ENCODE measurements at places on chromosomes 11 and 22. TPM values are rescaled to one million over a fixed set of nuclear protein-coding genes. Genes with fewer than 3 reads are reported as not detected.

The MS4A8 gene
- not detected for total RNA-seq

The VPS37C gene
- 13.3 TPM for total RNA-seq

The FAU gene
- 1,401 TPM for total RNA-seq

The SYNGR1 gene
- total RNA-seq, result 22.5 TPM

The CCDC15 gene
- 11.7 TPM for total RNA-seq

The ENTHD1 gene
- not detected for total RNA-seq

The UBQLNL gene
- total RNA-seq, result 0.13 TPM

DNA sequence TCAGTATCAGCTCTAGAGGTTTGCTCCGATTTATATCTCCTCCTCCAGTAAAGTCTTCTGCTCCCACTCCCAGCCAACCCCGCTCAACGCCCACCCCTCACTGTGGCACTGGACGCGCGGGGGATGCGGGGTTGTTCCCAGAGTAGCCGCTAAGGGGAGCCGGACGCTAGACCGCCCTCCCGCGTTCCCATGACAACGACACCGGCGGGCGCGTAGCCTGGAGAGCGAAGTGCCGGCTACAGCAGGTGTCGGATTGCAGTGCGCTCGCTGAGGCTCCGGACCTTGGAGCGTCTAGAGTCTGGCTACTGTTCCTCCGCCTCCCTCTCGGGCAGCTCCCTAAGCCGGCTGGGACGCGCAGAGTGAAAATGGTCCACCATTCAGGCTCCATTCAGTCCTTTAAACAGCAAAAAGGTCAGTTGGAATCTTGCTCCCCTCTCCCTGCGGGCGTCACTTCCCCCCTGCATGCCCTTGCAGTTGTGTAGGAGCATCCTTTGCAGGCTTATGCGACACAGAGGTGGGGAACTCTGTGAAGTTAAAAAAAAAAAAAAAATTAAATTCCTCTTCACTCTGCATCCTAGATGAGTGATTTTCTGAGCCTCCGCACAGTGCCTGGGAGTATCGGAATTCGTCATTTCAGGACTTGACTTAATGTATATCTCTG is at the start of gene ANO3:
ANO3 (plus strand) TSS at position 220 of the 661 bp plus-strand sequence; CDS start at position 366, 146 bp downstream.
- DNase-seq, result no peak

DNA sequence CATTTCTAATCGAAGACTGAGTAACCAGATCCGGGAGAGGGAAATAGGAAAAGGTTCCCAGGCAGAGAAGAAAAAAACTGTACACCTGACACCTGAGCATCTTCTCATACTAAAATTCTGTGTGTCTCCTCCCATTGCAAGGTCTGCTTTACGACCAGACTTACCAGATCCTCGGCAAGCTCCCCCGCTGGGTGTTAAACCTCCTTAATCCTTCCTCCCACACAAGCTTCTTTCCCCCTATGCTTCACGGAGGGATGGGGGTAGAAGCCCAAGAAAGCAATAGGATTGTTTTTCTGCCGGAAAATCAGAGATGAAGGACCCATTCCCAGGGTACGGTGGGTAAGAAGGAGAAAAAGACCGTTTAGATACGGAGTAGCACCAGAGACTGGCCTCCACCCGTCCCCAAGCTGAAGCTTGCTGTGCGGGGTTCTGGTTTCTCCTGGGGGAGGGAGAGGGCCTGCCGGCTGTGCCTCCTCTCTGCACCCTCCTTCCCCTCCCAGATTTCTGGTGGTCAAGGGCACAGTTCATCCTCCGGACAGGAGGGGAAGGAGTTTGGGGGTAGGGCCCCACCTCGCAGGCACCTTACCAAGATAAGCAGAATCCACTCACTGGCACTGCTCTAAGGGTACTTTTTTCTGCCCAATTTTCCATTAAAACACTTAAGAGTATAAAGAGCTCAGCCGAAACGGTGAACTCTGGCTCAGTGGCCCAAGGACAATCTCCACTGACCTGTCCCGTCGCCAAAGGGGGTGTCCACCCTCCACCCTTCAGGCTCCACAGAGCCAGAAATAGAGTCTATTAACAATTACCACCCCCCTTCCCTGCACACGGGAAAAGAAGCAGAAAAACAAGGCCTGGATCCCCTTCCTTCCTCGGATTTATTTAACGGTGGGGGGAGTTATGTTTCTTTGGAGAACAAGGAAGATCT is 1.2 kb downstream of the TOB2 start:
- peak; percentile 60 for DNase-seq

DNA sequence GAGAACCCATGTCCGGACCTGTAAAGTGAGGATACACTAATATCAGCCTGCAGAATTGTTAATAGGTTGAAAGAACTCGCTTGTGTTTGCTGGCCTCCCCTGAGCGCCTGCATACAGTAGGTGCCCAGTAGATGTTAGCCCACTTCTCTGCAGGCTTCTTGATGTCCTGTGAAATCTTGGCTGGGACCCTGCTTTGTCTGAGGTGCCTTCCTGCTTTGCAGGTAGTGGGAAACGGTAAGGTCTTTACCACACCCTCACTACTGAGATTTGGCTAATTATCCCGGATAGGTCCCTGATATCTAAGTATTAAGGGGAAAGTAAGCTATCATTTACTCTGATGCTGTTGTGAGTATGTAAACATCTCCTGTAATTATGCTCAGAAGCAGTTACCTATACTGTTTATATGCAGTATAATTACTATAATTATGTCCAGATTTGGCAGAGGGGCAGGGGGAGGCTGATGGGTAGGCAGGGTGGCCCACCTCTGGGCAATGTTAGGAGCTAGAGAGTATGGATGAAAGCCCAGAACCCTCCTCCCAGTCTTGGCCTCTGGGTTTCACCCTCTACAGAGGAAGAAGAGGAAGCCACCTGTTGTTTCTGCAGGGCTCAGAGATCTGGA is 1.2 kb upstream of the ARRB1 start:
- DNase-seq, result no peak

DNA sequence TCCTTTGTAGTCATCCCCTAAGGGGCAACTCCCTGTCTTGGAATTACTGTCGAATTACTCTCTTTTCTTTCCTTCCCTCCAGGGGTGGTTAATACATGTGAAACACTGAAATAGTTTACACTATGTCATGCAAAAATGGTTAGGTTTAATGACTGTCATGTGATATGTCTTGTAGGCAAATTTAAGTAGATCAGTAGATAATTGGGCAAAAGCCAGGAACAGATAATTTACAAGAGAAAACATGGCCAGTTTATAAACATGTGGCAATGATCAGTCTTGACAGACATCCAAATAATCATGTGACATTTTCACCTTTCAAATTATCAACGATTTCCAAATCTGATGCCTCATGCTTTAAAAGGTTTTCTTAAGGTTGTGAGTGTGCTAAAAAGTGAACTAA is 3.9 kb downstream of the VWA5A start:
- no peak for DNase-seq

GRCh38 chr22:35547987-35548721 is 7.5 kb downstream of the RASD2 start:
- peak; percentile 32 for DNase-seq

All from OCI-LY7 (cell line).